ENCODE measurements at places on chromosomes 12 and 14. TPM values are rescaled to one million over a fixed set of nuclear protein-coding genes. Genes with fewer than 3 reads are reported as not detected.

GRCh38 chr14:90302529-90303303 lies 29.0 kb downstream of the NRDE2 start:
- no peak overlapping the region for H3K4me3 ChIP-seq
- no peaks in the 10 kb centered on the region for H3K4me1 ChIP-seq
- H3K27me3 ChIP-seq, result no peaks in the 10 kb centered on the region
- H3K36me3 ChIP-seq, result no peaks in the 10 kb centered on the region
- no peak overlapping the region for H3K27ac ChIP-seq

DNA sequence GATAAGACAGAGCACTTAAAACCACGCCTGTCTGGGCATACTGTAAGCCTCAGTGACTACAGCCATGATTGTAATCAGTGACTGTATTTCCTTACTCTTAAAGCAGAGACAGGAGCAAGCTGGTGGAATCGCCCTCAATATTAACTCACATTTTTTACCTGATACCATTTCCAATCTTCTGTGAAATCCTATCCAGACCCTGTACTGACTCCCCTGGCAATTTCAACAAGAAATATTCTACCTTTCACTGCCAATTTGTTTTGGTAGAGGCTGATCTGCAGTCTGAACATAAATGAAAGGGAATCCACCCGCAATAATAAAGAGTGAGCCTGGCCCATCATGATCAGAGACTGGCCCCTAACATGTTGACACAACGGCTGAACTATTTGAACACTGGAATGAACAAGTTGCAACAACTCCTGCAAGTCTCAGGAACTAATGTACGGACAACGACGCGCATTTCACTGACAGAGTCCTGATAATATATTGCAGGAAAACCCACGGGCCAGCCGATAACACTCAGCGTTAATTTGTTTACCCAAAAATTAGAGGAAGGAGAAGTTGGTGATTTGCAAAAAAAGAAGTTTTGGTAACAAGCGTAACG lies 195.5 kb upstream of the BTG1 start:
- H3K27me3 ChIP-seq, result no peaks in the 10 kb centered on the region
- H3K4me3 ChIP-seq, result peak overlapping the region; percentile 8
- H3K36me3 ChIP-seq, result no peaks in the 10 kb centered on the region
- DNase-seq, result peak; percentile 61

GRCh38 chr12:48631071-48631470 lies 51.0 kb downstream of the KANSL2 start:
- H3K27me3 ChIP-seq, result peaks cover 18% of the 10 kb centered on the region
- H3K4me1 ChIP-seq, result no peaks in the 10 kb centered on the region

DNA sequence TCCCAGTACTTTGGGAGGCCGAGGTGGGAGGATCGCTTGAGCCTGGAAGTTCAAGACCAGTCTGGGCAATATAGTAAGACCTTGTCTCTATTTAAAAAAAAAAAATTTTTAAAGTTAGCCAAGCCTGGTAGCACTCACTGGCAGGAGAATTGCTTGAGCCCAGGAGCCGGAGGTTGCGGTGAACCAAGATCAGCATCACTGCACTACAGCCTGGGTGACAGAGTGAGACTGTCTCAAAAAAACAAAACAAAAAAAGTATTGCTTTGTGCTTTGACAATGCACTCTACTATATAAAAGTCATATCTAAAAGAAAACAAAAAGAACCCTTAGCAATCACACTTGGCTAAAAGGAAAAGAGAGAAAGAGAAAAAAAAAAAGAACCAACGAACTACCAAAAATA lies 26.8 kb downstream of the GNPTAB start:
- no peaks in the 10 kb centered on the region for H3K27me3 ChIP-seq
- H3K4me1 ChIP-seq, result no peaks in the 10 kb centered on the region
- H3K36me3 ChIP-seq, result no peaks in the 10 kb centered on the region

KCTD10 gene
- total RNA-seq, result 101 TPM

ARHGDIB gene
- 483 TPM for total RNA-seq

- no peak overlapping the region for H3K4me3 ChIP-seq
- H3K36me3 ChIP-seq, result no peaks in the 10 kb centered on the region
- no peaks in the 10 kb centered on the region for H3K27me3 ChIP-seq
- DNase-seq, result no peak
- H3K27ac ChIP-seq, result no peak overlapping the region
These were observed 231.5 kb downstream of the MSRB3 start for GRCh38 chr12:65510007-65510406.

TSPAN19 gene
- not detected for total RNA-seq

Data from endothelial cell of umbilical vein (primary cell).